ENCODE measurements at places on chromosomes 2 and 18.

DNA sequence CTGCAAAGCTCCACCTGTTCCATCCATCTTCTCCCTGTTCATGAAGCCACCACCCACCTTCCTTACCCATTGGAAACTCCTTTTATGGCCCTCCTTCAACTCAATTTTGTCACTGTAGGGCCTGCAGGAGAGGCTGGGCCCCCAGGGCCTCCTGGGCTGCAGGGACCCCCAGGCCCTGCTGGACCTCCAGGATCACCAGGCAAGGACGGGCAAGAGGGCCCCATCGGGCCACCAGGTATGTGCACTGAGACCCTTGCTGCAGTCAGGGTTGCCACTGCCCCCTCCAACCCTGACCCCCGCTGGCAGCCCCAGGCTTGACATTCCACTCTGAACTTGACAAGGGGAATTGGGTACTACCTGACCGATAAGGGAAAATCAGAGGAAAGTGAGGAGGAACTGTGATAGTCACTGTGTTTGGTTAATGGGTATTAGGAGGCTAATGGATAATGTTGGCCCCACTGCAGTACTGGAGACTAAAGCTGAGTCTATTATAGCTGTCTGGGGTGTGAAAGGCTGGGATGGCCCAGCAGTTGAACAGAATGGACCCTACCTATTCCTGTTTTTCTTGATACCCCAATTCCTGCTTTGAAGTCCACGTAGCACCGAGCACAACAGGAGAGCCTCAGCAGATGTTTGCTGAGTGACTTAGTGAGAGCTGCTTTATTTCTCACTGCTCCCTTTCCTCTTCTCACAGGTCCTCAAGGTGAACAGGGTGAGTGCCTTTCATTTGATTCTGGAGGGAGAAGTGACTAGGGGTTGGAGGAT lies 2.1 kb upstream of the KHK start:
- no peak for DNase-seq

DNA sequence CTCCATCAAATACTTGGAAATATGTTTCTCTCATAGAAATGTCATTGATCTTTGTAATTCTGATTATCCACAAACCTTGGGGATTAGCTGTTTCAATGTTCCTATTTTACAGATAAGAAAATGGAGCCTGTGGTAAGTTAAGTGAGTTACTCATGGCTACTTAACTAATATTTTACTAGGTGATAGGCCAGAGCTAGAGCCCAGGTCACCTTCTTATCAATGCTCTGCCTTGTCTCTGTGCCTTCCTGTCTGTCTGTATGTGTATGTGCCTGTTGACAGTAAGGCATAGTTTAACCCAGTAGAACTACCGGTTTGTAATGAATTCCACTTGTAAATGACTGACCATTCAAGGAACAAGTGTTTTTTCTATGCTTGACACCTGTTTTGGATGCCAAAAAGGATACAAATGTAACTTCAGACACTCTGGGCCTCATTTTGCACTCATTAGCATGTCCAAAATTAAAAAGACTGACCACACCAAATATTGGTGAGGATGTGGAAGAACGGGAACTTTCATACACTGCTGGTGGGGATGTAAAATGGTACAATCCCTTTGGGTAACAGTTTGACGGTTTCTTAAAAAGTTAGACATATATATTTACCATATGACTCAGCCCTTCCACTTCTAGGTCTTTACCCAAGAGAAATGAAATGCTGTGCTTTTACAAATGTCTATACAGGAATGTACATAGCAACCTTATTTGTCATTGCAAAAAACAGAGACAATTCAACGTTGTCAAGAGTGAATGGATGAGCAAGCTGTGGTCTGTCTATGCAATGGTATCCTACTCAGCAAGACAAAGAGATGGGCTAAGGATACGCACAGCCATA lies 19.6 kb upstream of the IL1A start:
- no peak for DNase-seq

DNA sequence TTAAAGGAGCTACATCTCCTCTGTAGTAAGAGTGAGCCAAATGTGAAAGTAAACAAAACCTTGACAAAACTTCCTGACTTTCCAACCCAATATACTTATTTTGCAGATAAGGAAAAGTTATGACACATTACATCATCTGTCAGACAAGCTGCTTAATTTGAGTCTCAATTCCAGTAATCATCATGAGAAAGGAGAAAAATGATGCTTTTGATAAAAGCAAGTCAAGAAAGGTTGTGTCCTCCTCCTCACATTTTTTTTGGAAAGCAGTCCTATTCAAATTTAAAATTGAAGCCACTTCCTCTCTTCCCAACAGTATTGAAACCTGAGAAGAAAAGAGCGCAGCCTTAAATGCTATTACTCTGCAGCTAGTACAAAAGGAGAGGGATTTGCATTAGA lies 519.6 kb downstream of the LRP1B start:
- no peak for DNase-seq

- peak; percentile 87 for DNase-seq
These were observed at the start of gene TAF4B for GRCh38 chr18:26226229-26227050. Gene TAF4B, plus strand, starts transcription at chr18:26226445. Its CDS starts 489 bp downstream, at chr18:26226934.

DNA sequence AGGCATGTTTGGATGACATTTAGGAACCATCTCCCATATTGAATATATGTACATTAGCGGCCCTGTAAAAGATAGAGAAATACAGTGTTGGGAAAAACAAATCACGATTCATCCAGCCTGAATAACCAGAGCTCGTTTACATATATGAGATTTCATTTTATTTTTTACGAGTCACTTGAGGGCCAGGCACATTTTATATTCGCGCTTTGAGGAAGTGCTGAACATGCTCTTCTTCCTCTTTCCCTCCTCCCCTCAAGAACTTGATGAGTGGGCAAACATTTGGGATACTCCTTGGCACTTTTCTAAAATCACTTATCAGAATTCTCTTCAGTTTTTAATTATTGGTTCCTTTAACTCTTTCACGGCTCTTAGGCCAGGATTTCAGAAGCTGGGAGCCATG lies 268.0 kb upstream of the TANK start:
- DNase-seq = no peak

DNA sequence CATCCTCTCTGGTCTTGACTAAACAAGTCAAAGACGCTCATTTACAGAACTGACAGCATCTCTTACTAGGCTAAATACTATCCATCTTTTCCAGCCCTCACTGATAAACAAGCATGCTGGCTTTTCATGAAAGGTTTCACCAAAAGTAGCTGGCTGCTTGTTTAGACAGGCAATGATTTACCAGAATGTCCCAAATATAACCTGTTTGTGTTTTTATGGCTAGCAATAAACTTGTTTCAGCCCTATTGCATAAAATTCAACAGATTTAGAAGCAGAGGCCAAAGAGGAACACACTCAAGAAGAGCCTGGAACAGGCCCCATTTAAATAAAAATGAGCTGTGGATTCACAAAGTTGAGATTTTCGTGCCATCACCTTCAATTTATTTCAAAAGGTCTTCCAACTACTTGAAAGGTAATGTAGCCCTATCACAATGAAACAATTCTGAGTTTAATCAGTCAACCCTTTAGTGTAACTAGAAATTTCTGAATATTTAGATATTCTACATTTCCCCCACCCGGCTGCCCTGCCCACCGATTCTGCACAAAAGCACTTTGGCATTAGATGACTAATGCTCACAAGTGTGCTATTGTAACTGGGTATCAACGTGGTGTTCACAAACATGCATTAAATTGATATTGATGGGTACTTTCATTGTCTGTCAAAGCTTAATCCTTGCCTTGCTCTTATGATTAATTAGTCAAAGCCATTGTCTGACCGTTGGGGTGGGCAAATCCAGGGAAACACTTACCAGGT lies 54.0 kb downstream of the ST6GAL2 start:
- no peak for DNase-seq

GRCh38 chr18:33699372-33699771 lies 121.4 kb downstream of the ASXL3 start:
- no peak for DNase-seq

- DNase-seq = no peak
These were observed 575 bp downstream of the TMEM150A start for GRCh38 chr2:85601771-85602475.

DNA sequence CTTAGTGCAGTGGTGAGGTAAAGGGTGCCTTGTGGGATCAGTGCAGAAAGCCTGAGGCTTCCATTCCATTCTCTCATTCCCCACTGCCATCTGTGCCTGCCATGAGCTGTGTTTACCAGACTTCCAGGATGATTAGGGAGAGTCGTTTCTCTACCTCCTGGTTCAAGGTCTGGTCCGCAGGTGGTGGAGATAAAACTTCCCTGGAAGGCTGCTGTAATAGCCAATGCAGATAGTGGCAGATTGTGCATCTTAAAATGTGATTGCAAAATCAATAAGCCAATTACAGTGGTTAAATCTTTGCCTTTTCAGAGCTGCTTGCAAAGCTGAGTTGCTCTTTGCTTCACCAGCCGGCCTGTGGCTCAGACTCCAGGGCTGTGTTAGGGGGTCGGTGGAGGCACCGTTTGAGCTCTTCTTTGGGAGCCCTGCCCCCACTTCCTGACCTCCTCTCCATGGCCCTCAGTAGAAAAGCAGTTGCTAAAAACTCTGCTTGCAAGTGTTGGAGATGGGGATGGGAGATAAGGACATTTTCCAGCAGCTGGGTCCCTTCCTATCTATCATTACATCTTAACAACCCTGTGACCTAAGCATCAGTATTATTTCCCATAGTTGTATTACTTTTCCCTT lies 95.2 kb upstream of the HS6ST1 start:
- no peak for DNase-seq

GRCh38 chr2:204876311-204876710 lies 331.0 kb downstream of the PARD3B start:
- no peak for DNase-seq

DNA sequence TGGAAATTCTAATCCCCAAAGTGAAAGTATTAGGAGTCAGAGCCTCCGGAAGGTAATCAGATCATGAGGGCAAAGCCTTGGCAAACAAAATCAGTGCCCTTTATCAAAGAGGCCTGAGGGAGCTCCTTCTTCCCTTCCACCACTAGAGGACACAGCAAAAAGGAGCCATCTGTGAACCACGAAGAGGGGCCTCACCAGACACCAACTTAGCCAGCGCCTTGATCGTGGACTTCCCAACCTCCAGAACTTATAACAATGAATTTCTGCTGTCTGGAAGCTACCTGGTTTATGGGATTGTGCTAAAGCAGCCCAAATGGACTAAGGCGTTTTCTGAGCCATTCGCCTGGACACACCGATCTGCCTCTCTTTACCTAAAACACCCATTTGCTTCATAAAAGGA lies 133.1 kb downstream of the EIPR1 start:
- no peak for DNase-seq

DNA sequence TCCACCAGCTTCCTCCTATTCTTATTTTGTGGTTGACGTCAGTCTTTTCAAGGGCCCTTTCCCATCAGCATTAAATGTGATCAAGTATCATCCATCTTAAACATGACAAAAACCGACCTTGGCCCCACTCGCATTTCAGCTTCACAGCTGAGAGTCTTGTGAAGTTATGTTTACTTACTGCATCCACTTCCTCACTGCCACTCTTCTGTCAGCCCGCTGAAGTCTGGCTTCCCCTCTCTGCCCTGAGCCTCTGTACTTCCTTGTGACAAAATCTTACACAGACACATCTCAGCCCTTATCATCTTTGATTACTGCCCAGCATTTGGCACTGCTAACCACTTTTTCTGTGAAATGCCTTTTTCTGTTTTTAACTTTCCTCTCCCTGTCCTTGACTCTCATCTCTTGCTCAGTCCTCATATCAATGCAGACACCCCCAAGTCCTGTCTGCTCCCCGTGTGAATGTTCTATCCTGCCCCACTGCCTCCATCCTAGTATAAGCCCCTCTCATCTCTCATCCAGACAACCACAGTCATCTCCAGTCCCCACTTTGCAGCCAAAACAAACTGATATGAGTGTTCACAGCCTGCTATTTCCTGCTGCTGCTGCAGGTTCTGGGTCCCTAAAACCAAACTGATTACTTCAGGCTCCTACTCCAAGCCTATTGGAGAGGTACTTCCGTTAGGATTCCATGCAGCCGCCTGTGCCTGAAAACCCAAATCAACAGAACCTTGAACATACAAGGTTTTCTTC lies 31.4 kb downstream of the FOSL2 start:
- DNase-seq = no peak

DNA sequence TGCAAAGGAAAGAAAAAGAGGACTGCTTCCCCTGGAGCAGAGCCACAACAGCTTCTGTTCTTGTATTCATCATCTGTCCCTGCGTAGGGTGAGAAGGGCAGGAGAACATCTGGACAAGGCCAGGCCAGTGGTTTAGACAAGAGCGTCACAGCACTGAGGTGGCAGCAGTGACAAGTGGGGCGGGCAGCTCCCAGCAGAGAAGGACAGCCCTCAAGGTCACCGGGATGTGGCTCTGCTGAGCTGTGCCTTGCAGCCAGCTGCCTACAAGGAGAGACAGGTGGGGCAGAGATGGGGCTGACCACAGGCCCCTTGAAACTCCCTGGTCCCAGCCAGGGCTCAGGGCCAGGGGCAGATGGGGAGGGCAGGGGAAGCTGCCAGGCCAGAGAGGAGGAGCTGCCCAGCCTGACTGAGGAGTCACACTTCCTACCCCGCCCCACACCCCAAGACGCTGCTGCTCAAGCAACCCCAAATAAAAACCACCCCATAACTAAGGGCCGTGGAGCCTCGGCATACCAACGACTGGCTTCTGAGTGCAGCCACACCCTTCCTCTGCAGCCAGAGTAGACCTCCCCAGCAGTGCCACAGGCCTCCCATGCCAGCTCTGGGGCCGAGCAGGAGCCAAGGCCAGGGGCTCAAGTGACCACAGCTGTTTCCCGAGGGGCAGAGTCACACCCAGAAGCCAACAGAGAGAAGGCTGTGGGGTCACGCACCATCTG lies 5.4 kb downstream of the RAB11FIP5 start:
- DNase-seq = no peak

DNA sequence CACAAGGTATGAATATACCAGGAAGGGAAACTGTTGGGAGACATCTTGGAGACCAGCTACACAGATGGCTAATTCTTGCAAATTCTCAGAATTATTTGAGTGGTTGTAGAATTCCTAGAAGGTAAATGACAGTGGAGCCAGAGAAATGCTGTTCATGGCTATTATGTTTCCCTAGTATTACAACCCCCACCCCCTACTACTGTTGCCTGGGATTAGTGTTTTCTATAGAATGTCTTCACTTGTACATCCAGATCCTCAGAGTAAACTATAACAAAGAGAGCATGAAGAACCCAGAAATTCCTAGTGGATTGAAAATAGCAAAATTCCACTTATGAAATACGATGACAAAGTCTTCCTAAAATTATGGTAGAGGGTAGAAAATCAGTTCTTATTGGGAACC lies 15.3 kb downstream of the LGALSL start:
- DNase-seq = no peak

DNA sequence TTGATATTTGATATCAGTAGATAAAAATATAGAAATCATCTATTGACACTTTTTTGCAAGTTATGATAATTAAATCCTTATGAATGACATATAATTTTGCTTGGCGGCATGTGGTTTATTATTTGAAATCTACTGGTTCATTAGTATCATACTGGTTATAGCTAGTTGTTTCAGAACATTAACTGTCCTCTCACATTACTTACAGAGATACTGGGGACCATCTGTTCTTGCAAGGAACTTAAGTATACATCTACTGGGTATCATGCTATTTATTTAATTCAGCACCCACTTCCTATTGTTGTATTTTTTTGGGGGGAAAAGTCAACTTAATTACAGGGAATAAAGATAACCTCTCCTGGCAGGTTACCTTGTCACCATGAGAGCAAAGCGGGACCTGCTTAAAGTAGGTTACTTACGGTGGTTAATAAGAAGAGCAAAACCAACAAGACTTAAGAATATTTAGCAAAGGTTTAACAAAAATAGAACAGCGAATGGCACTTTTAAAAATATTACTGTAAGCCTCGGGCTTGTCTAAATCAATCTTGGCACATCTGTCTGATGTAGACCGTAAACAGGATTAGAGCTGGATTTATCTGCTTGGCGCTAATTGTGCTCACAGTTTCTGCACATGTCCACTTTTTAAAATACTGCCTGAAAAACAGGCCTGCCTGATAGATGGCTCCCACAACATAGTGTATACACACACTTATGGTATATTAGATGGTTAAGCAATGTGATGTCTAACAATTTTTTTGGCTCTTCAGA lies 41.8 kb downstream of the CERKL start:
- DNase-seq = no peak
